NCI-H1930 (cell line): ENCODE measurements at places on chromosomes 2 and 18.

DNA sequence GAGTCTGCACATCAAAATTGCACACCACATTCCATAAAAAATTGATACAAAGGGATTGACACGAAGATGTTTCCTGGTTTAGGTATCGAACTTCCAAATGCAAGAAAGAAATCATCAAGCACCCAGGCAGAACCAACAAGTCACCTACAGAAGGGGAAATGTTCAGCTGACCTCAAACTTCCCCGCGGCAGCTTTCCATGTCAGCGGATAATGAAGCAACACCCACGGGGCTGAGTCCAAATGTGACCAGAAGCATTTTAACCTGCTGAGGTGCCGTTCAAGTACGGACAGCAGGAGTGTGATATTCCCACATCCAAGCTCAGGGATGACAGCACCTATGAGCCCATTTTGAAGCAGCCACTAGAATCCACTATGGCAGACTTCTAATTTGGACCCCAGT lies 124.9 kb downstream of the GALNT14 start:
- DNase-seq, result no peak

- DNase-seq, result no peak
These were observed 84.9 kb downstream of the MRO start for GRCh38 chr18:50734886-50735285.

- DNase-seq, result peak; percentile 17
These were observed 296.3 kb upstream of the KCNJ3 start for GRCh38 chr2:154402213-154402612.

GRCh38 chr2:219592736-219593135 lies 4.9 kb upstream of the STK11IP start:
- no peak for DNase-seq

DNA sequence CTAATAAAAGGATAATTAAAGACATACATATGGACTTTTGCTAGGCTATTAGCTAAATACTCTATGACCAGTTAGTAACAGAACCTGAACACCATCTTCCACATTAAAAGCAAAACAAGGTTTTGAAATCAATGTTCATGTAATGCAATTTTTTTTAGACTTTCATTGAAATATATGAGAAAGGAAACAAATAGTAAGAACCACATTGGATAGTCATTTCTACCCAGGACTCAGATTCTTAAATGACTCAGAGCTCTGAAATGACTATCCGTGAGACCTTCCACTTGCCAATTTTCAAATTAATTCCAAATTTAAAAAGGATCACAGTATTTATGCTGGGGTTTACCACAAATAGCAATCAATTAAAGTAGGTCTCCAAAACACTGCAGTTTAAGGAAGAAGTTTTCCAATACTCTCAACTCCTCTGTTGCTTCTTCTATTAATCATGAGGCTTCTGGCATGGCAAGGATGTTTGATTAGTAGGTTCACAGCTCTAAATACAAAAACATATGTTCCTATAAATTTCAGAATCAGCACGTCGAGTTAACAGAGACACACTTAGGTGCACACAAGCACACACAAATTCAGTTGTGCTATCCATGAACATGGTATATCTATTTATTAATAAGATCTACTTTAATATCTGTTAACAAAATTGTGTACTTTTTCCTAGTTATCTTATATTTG lies 841.0 kb downstream of the RNF144A start:
- DNase-seq, result no peak

- DNase-seq, result no peak
These were observed 1267.0 kb upstream of the CHAC2 start for GRCh38 chr2:52500561-52500960.

- DNase-seq, result no peak
These were observed 178.2 kb upstream of the SIX3 start for GRCh38 chr2:44763275-44763782.

GRCh38 chr2:95525294-95526035 lies 40.9 kb upstream of the TRIM43B start:
- DNase-seq, result peak; percentile 68

GRCh38 chr2:231425811-231426703 lies 30.5 kb downstream of the B3GNT7 start:
- no peak for DNase-seq

GRCh38 chr2:232457121-232458011 lies 1.4 kb downstream of the ALPI start:
- no peak for DNase-seq

DNA sequence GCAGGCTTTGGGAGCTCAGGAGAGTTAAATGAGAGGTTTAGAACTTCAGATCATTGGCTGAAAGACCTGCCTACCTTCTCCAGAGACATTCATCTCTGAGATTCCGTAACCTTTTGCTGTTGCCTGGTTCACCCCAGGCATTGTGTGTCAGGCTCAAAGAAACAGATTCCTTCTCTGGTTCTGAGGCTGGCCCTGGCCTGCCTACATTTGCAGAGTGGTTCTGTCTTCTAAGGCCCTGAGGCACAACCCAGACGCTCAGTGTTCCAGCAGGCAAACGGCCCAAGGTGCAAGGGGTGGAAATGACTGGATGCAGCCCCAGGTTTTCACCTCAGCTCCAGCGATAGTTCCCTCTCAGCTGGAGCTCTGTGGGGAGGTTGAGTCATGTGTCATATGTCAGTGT lies 48.3 kb downstream of the MYO3B start:
- no peak for DNase-seq

- DNase-seq, result no peak
These were observed 110.6 kb downstream of the MSTN start for GRCh38 chr2:189951791-189952535.

- DNase-seq, result no peak
These were observed 857.3 kb downstream of the RNF144A start for GRCh38 chr2:7774481-7774880.

DNA sequence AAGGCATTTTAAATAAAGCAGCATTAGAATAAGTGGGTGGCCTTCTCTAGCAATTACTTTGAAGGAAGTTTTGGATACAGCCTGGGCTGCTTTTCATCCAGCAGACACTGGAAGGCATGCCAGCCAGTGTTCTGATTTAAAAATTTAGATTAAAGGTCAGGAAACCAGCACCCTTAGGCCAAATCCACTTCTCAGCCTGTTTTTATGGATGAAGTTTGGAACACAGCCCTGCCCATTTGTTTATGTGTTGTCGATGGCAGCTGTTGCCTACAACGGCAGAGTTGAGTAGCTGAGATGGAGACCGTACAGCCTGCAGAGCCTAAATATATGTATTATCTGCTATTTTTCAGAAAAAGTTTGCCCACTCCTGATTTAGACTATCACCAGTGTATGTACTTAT lies 313.6 kb upstream of the ACVR2A start:
- DNase-seq, result no peak

GRCh38 chr2:76050196-76050595 lies 339.5 kb upstream of the GCFC2 start:
- DNase-seq, result no peak

GRCh38 chr18:58446391-58447060 lies 182.4 kb downstream of the ALPK2 start:
- DNase-seq, result no peak

- peak; percentile 93 for DNase-seq
These were observed 127.9 kb upstream of the NOL4 start for GRCh38 chr18:34352385-34353163.

DNA sequence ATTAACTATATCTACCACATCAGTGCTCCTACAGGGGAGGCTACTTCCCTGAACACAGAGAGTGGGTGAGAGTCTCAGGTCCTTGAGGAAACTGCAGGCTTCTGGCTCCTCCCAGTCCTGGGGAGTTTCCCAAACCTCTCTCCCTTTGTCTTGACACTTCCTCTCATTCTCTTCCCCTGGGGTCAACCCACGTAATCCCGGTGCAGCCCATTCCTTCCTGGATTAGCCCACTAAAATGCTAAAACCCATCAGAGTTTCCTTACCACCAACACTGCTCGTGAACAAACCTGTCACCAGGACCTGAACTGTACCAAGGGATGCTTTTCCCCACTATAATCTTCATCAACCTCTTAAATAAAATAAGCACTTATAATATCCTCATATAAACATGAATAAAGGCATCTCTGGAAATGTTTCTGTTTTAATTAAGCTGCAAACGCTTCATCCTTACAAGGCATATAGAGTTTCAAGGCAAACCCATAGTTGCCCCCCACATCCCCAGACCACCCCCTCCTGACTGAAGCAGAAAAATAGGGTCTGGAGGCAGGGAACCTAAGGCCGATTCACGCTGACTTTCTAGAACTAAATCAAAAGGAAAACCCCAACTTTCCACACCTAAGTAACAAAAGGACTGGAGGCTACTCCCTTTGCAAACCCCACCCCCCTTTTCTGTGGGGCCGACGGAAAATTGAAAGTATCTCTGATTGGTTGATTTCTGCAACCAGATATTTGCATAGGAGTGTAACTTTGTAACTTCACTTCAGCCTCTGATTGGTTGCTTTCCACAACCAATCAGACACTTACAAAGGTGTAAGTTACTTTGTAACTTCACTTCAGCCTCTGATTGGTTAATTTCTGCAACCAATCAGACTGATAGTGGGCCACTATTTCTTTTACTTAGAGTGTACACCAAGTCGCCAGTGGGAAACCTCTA lies 19.0 kb downstream of the TMSB10 start:
- no peak for DNase-seq

DNA sequence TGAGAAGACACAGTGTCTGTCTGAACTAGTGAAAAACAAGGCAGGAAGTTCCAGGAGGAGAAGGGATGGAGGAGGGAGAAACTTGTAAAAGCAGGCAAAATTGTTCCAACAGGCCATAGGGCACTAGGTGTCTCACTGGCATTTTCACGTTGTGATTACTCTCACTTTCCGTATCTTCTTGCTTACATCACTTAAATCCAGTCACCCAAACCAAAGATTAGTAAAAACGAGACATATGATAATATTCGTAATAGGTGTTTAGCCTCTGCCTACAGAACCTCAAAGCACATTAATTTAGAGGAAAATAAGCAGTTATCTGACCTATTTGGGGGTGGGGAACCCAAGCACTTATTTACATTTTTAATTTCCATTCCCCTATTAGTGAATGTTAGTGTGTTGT lies 78.3 kb downstream of the POU3F3 start:
- DNase-seq, result no peak

- no peak for DNase-seq
These were observed 44.7 kb downstream of the FER1L5 start for GRCh38 chr2:96687266-96687665.

GRCh38 chr18:5175378-5175777 lies 21.7 kb downstream of the AKAIN1 start:
- no peak for DNase-seq

- DNase-seq, result no peak
These were observed 68.2 kb downstream of the TBC1D8 start for GRCh38 chr2:101082998-101083397.

- DNase-seq, result no peak
These were observed 64.7 kb upstream of the PXDN start for GRCh38 chr2:1808981-1809422.

GRCh38 chr18:65753520-65753919 lies 2.7 kb downstream of the CDH7 start:
- peak; percentile 18 for DNase-seq

GRCh38 chr2:231238689-231239088 lies 40.3 kb downstream of the ARMC9 start:
- DNase-seq, result no peak

DNA sequence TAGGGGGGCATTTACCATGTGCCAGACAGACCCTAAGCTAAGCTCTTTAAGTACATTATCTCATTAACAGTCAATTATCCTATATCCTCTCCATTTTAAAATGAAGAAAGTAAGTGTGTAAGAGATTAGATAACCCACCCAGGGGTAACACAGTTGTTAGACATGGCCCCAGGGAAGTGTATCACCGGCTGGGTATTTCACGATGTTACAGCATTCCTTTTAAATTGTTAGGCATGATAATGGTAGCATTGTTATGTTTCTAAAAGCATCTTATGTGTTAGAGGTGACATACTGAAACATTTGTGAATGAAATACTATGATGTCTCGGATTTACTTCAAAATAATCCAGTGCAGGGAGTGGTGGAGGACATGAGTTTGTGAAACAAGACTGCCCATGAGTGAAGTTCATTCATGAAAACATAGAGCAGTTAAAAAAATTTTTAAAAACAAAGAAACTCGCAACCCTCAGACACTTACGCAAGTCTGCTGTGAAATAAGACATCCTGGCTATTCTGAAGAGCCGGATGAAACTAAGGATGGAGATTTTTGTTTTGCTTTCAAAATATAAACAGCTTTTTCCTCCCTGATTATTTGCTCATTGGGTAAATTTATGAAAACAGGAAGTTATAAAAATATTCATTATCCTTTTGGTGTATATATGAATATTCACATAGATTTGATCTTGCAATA lies 54.9 kb downstream of the IL1RL2 start:
- no peak for DNase-seq

GRCh38 chr2:210965472-210965871 lies 409.1 kb downstream of the CPS1 start:
- no peak for DNase-seq

- DNase-seq, result no peak
These were observed 31.0 kb downstream of the GAD1 start for GRCh38 chr2:170847716-170848115.

DNA sequence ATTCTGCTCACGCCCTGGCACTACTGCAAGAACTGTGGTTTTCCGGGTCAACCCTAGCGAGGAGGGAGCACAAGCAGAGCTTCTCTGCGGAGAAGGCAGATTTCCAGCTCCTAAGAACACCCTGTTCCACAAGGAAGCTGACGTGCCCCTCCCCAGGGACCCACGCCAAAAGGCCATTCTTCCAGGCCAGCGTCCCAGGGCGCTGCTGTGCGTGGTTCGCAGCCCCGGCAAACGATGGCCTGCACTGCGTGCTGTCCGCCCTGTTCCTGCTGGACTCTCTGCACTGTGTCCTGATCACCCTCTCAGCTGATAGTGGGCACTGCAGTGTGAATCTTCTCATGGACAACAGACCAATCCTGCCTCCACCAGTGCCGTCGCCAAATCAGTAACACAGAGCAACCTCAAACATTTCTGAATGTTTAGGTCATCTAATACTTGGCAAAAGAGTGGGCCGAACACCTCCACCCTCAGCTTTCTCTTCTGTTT lies 49.1 kb downstream of the ADI1 start:
- no peak for DNase-seq

- DNase-seq, result no peak
These were observed 48.2 kb downstream of the HAUS1 start for GRCh38 chr18:46152436-46152807.

DNA sequence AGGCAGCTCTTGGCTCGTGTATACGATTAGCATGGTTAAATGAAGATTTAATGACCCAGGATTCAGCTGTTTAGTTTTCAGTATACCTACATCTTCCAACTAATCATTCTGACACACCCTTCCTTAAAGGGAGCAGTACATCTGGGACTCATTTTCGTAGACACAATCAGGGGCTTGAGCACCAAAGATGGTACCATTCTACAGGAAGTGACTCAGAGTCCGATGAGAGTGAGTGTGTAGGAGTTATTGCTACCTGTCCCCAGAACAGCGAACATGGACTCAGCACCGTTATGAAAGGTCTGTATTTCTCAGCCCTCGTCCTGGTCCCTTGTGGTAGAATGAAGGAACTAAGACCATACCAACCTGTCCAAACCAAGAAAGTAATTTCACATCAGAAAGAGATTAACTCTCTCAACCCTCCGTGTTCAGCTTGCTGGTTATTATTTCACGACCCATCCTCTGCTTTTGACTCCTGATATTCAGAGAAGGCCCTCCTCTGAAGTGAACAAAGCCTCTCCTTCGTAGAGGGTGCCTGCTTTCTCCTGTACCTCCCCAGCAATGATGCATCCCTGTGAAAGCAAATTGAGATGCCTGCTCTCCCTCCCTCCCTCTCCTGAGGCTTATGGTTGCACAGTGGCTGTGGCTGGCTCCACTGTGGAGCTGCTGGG lies 214.8 kb downstream of the MTX2 start:
- DNase-seq, result no peak

- peak; percentile 47 for DNase-seq
These were observed 66.8 kb downstream of the HNRNPLL start for GRCh38 chr2:38535744-38536506.
